ENCODE measurements at places on chromosomes 6 and 20.

DNA sequence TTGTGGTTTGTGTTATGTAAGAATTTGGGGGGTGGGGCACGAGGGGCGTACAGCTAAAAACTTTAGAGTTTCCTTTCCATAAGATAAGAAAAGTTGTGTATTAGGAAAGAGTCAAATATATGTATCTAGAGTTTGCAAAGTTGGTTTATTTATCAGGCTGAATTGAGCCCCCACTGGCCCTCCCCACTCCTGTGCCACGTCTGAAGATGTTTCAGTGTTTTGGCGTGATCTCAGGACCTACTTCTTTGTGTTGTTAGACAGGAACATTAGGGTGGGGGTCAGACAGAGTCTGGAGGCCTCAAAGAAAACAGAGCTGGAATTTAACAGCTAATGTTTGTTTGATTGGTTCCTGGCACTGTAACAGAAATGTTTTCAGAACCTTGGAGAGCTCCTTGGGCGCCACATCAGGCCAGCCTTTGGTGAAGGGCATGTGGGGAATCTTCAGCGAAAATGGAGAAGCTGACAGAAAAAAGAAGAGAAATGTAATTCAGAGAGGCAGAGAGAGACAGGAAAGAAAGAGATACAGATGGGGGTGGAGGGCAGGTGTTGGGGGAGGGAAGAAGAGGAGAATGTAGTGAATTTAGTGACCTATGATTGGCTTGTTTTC is 674 bp downstream of the NRSN1 start:
- DNase-seq, result no peak

GRCh38 chr6:134822920-134823709 is 126.8 kb downstream of the ALDH8A1 start:
- DNase-seq, result peak; percentile 69

- DNase-seq, result no peak
Measured at GRCh38 chr20:57478176-57478575, 46.8 kb downstream of the CTCFL start.

DNA sequence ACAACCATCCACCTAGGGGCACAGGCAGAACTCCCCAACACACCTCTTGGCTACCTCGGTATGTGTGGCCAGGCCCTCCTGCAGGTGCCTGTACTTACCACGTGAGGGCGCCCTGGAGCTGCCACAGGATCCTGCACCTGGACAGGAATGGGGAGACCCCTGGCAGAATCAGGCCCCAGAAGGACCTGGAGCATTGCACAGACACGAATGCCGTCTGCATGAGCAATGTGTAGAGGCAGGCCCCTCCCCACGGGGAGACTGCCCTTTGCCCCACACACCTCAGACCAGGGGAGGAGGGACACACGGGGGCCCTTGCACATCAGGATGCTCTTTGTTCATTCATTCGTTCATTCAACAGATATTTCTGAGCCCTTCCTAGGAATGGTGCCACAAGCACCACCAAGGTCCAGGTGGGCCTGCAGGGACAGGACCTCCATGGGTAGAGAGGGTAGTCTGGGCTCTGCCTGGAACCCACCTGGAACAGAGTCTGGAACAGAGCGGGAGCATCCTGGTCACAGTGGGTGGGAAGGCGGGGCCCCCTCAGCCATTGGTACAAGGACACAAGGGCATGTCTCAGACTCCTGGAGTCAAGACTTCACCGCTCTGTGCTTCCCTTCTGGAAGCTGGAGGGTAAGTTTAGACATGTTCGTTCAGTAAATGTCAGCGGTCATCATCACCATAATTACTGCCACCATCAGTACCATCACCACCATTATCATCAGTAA is 32.3 kb downstream of the YTHDF1 start:
- DNase-seq, result no peak

DNA sequence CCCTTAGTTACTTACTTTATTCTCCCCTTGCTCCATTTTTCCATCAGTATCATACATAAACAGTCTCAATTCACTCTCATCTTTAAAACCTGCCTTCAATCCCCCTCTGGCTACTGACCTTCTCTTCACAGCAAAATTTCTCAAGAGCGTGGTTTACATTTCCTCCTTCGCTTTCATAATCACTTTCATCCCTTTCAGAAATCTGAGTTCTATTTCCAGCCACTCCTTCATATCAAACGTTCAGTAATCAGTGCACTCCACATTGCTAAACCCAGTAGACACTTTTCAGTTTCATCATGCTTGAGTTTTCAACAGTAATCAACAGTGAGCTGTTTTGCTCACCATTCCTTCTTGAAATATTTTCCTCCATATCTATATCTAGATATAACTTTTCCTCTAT is 176.7 kb upstream of the HSF2 start:
- DNase-seq, result no peak

- DNase-seq, result no peak
Measured at GRCh38 chr6:21181866-21182265, 411.7 kb upstream of the SOX4 start.

- DNase-seq, result no peak
Measured at GRCh38 chr20:62481425-62482145, 5.8 kb upstream of the GATA5 start.

- DNase-seq, result no peak
Measured at GRCh38 chr20:39799366-39799965, 837.3 kb downstream of the DHX35 start.
